ENCODE measurements at places on chromosomes 5 and 9.

DNA sequence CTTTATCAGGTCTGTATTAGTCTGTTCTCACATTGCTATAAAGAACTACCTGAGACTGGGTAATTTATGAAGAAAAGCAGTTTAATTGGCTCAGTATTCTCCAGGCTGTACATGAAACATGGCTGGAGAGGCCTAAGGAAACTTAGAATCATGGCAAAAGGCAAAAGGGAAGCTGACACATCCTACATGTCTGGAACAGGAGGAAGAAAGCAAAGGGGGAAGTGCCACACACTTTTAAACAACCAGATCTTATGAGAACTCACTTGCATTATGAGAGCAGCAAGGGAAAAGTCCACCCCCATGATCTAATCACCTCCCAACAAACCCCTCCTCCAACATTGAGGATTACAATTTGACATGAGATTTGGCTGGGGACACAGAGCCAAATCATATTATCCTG, 132.1 kb downstream of the PCSK1 start:
- DNase-seq, result no peak

DNA sequence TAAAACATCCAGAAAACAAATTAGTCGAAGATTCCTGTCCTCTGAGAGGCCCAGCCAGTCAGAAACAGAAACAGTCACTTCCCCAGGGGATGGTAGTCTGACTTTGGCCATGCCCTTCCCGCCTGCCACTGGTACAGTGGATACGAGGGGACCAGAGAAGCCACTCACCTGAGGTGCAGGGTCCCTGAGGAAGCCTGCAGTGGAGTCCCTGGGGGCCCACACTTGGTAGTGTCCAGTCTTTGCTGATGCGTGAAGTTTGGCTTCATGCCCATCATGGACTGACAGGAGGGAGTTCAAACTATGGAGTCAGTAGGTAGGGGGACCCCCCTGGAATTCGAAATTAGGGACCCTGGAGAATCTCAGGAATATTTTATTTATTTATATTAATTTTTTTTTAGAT, 147.5 kb downstream of the DAB2IP start:
- no peak for DNase-seq

DNA sequence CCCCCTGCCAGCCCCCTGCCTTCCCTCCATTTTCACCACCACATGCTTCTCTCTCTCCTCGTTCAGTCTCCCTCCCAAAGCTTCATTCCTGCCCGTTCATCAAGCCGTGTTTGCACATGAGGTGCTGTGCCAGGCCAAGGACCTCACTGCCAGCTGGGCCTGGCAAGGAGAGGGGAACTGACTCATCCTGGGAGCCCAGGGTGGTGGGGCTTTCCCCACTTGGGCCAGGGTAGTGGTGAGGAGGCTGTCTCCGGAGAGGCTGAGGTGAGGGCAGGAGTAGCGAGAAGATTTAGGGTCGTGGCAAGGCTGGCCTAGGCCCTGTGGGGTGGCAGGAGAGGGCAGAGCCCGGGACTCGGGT, 30.4 kb upstream of the NOTCH1 start:
- DNase-seq, result no peak

GRCh38 chr5:153437251-153437650, 53.2 kb upstream of the GRIA1 start:
- DNase-seq, result no peak

DNA sequence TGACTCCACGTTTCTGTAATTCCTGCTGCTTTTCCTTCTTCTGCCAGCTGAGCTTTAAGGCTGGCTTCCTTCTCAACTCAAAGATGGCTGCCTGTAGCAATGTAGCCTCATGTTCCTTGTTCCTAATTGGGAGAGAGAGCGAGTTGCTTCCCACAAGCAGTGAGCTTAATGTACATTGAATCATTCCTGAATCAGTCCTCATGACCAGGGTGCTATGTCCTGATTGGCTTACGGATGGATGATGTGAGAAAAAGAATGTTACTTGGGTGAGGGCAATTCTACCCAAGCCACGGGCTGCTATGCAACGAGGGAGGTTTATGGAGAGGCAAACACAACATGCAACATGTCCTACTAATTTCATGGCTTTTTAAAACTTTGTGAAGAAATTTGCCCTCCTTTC, 356.2 kb downstream of the RASEF start:
- DNase-seq, result no peak

GRCh38 chr5:63245271-63245670, 666.7 kb downstream of the LRRC70 start:
- no peak for DNase-seq

Data from muscle of back (tissue), 13 donors.